NT2/D1 (cell line): ENCODE measurements at places on chromosomes 12 and 14.
A peak's percentile ranks its signal among the peaks of the same experiment; 100 is the strongest.

GRCh38 chr12:57240926-57241401 lies 10.0 kb downstream of the STAC3 start:
- DNase-seq, result no peak

DNA sequence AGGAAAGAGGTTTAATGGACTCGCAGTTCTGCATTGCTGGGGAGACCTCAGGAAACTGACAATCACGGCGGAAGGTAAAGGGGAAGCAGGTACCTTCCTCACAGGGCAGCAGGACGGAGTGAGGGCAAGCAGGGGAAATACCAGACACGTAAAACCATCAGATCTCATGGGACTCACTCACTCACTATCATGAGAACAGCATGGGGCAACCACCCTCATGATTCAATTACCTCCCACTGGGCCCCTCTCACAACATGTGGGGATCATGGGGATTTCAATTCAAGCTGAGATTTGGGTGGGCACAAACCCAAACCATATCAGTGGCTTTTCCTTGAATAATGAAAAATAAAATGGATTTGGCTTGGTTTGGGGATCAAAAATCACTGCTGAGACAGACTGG lies 380.5 kb downstream of the VRK1 start:
- no peak for DNase-seq

GRCh38 chr12:5140190-5140589 lies 96.5 kb downstream of the KCNA5 start:
- DNase-seq, result no peak

GRCh38 chr12:122724641-122725243 lies 5.9 kb downstream of the HCAR1 start:
- DNase-seq, result no peak

DNA sequence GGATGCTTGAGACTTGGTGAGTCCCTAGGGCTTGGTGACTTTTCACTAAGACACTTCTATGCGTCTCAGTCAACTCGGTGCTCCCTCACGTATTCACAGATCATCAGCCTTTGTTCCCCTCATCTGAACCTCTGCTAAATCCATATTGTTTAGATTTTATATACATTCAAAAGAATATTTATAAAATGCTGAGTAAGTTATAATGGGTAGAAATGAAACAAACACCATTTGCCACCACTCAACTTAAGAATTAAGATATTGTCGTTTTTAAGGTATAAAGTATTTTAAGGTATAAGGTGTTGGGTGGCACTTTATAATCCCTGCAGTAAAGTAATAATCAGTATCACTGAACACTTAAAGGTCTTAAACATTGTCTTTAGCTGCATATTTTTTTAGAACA lies 103.0 kb downstream of the TTLL5 start:
- DNase-seq, result no peak

DNA sequence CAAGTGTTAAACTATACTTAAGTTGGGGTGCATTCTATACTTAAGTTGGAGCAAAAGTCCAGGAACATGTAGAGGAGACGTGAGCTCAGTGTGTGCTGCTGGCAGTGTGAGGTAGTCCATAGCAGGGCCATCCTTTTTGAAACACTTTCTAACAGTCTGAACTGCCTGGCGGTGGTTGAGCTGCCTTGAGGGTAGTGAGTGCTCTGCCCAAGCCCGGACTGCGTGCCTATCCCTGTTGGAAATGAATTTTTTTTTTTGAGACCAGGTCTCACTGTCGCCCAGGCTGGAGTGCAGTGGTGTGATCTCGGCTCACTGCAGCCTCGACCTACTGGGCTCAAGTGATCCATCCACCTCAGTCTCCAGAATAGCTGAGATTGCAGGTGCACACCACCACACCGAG lies 14.1 kb downstream of the KCNH3 start:
- no peak for DNase-seq

DNA sequence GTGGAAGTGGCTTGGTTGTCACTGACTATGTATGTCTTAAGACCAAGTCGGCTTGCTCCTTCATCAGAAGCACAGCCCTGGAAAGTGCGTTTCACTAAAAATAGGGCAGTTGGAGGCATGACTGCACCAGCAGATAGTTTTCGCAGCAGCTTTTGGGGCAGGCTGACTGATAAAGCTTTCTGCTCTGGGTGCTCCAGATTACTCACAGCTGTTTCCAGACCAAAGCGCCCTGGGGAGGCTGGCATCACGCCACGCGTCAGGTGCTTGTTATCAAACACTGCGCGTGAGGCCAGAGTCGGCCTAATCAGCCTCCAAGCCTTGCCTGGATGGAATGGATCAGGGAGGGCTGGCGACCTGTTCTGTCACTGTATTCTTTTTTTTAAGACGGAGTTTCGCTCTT lies 13.3 kb upstream of the LRRC10 start:
- DNase-seq, result no peak

DNA sequence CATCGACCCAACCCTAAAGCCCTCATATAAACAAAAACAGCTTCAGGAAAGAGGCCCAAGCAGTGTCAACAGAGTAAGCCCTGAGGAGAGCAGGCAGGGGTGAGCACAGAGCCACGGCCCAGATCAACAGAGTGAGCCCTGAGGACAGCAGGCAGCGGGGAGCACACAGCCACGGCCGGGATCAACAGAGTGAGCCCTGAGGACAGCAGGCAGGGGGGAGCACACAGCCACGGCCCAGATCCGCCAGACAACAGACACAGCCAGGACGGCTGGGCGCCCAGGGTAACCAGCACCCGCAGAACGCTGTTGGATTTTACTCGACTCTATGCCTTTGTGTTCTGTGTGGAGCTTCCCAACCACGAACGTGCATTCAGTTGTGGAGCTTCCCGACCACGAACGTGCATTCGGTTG lies 15.0 kb downstream of the CCDC85C start:
- no peak for DNase-seq

DNA sequence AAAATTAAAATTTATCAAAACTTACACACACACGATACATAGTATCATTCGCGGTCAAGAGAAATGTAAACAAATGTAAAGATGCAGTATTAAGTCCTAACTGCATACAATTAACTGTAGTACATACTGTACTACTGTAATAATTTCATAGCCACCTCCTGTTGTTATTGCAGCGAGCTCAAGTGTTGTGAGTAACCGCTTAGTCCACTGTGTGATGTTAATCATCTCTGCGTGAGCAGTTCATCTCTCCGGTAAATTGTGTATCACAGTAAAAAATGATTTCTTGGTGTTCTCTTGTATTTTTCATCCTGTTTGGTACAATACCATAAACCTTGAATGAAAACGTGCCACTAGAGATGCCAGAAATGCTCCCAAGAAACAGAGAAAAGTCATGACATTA lies 6.5 kb downstream of the EPS8 start:
- no peak for DNase-seq

- no peak for DNase-seq
Observed at GRCh38 chr12:20006871-20007730, 361.2 kb upstream of the PDE3A start.

- no peak for DNase-seq
Observed at GRCh38 chr12:99224237-99224636, 423.3 kb upstream of the GARIN6 start.

DNA sequence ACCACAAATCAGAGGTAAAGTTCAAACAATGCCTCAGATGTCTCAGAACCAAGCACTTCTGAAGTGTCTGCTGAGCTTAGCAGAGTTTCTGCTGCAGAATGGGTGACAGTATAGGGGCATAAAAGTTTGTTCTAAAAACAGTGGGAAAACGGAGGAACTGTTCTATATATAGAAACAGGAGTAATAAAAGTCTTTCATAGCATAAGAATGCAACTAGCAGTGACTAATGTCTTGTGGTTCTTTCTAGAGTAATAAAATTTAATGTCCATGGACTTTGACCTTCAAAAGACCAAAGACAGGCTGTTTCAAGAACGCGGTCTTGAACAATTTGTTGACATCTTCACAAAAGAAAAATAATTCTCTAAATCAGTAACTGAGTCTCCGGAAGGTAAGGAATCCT lies 107.5 kb upstream of the FAR2 start:
- DNase-seq, result no peak

- DNase-seq, result no peak
Observed at GRCh38 chr12:15265875-15266274, 44.7 kb upstream of the RERG start.

- DNase-seq, result no peak
Observed at GRCh38 chr12:104055686-104056388, 5.8 kb upstream of the GLT8D2 start.

DNA sequence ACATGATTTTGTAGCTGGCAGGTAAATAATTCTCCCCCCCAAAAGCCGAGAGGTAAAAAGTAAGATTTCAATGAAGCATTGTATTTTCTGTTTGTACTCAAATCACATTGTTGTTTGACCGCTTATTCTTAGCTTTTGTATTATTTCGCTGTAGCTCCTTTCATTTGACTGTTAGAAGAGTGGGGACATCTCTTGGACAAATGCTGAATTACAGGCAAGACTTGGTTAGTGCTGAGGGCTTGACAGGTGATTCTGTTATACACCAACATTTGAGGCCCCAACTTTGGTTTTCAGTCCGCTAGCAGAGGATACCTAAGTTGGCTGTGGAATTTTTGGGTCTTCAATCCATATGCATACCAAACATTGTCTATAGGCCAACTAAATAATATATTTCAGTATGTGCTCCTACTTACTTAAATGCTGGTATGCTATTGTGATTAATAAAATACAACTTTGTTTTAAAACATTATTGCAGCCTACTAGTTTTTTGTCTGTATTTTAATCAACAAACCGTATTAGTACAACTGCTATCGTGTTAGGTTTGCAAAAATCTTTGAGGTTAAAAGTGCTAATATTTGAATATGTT lies 102.2 kb downstream of the ERC1 start:
- DNase-seq, result peak; percentile 74

- DNase-seq, result no peak
Observed at GRCh38 chr12:1794440-1795090, 25.8 kb upstream of the LRTM2 start.

DNA sequence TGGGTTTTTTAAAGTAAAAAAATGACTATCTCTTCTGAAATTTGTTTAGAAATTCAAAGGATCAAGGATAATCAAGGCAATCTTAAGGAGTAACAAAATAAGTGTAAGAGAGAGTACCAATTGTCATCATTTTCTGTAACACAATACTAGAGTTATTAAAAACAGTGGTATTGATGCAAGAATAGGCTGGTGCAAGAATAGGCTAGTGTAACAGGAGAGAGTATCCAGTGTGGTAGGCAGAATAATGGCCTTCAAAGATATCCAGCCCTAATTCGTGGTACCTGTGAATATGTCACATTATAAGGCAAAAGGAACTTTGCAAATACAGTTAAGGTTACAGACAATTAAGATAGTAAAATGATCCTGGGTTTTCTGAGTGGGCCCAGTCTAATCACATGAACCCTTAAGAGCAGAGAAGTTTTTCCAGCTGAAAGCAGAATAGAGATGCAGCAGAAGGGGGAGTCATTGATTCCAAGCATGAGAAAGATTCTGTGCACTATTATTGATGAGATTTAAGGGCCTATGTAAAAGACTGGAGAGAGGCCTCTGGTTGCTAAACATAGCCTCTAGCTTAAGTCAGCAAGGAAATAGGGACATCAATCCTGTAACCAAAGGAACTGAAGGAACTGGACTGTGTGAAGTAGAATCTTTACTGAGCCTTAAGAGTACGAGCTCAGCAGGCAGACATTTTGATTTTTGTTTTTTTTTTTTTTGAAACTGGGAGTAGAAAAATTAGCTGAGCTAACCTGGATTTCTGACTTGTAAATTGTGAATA lies 134.1 kb downstream of the GPHN start:
- no peak for DNase-seq

GRCh38 chr14:24960816-24961215 lies 89.1 kb downstream of the STXBP6 start:
- DNase-seq, result no peak

- DNase-seq, result no peak
Observed at GRCh38 chr14:44316647-44317440, 190.2 kb downstream of the FSCB start.

- no peak for DNase-seq
Observed at GRCh38 chr12:122130150-122130549, 43.9 kb downstream of the IL31 start.

DNA sequence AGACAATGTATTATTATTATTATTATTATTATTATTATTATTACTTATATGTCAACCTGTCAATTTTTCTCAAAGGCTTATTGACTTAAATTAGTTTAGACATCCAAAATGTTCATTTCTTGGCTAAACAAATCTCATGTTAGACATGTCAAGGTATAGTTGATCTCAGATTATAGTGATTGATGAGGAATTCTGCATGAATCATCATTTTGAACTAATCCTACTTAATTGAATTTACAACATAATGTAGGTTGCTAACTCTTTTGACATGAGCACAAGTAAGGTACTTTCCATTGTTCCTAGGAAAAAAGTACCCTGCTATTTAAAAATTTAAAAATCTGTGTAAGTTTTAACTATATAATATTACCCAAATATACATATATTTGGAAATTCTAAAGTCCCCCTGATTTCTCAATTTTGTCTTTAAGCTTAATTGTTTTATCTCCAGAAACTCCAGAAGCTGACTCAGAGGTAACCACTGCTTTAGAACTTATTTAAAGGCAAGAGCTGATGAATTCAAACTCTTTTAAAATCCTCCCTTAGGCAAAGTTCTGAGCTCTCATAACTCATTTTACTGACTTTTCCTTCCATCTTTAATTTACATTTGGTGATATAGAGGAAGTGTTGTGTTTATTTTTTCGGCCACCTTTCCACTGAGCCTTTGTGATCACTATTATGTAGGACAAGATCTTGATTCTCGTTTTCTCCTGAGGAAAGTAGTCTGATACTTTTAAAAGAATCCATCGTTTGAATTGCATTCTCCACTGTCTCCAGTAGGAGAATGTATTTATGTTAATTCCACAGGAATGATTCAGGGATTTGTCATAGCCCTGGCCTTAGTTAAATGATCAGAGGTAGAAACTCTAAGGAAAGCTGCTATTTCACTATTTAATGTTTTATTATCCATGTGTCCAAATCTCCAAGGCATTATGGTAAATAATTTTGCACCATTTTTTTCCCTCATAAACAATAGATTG lies 1304.5 kb downstream of the AACS start:
- no peak for DNase-seq

GRCh38 chr12:6791931-6792520 lies 2.7 kb downstream of the CD4 start:
- no peak for DNase-seq

DNA sequence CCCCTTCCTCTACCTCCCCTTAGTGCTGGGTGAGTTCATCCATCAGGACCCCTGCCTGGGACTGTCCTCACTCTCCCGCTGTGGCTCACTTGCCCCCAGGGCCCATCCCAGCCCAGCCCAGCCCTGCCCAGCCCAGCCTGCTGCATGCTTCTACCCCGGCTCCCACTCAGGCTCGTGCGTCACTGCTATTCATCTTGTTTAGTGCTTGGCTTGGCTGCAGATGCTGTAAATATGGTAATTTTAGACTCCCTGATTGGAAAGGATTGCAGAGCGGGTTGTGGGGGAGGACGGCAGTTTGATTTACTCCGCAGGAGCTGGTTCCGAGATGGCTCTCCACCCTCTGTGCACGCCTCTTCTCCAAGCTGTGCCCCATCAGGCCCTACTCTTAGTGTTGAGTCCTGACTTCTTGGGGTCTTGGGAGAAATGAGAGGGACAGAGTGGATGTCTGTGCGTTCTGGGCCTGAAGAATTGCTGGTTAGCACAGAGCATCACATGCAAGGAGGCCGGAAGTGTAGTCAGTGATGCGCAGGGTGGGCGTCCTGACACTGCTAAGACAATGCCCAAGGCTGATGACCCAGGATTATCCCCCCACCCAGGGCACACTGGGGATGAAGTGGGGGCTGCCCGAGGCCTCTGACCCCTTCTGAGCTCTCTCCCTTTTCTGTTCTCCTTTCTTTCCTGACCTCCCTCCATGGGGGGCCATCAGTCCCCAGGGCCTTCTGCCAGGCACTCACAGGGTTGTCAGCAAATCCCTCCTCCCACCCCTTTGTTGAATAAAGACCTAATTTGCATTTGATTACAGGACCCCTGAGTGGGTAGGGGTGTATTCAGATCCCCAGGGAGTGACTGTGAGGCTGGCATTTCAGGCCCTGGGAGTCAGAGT lies 244.4 kb downstream of the ZFP36L1 start:
- no peak for DNase-seq
